ENCODE measurements at places on chromosomes 6 and 20.

DNA sequence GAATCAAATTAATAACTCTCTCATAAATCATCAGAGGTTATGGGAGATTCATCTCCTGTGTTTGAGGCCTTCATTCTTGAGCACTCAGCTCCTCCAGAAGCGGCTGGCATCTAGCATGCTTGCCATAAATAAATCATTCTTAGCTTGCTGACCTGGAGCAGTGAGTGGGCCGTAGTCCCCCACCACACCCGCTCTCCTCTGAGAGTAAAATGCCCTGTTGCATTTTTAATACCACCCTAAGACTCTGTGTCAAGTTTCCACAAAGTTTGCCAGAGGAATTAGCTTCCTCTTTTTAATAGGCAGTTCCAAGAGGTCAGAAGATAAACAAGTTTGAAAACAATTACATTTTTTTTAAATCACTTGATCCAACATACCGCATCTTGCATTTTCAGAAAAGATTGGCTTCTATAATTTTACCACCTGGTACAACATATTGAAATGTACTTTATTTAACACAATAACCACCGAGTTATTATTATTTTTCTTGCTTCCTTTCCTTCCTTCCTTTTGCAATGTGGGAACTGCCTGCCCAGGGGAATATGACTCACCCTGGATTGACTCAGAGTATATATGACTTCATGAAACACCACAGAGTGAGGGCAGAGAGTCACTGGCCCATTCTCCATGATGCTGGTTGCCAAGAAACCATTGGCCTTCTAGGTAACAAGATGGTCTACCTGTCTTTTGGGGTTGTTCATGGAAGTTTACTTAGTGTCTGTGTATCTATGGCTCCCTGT lies 29.4 kb upstream of the CLIC5 start:
- no peak for DNase-seq

DNA sequence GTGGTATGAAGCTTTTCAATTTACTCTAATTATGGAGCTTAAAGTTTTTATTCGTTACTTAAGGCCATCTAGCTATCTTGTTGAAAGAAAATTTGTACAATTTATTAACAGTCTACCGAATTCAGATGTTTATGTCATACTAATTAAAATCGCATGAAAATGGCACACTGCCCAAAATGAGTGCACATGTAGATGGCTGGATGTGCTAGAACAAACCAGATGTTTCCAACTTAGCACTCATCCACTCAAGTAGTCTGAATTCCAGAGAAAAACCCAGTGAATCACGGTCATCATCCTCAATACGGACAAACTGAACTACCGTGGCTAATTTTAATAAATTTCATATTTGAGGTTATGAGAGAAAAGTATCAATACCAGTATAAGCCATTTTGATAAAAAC lies 70.4 kb downstream of the COL12A1 start:
- no peak for DNase-seq

GRCh38 chr6:85127696-85128243 lies 322.1 kb upstream of the NT5E start:
- no peak for DNase-seq

DNA sequence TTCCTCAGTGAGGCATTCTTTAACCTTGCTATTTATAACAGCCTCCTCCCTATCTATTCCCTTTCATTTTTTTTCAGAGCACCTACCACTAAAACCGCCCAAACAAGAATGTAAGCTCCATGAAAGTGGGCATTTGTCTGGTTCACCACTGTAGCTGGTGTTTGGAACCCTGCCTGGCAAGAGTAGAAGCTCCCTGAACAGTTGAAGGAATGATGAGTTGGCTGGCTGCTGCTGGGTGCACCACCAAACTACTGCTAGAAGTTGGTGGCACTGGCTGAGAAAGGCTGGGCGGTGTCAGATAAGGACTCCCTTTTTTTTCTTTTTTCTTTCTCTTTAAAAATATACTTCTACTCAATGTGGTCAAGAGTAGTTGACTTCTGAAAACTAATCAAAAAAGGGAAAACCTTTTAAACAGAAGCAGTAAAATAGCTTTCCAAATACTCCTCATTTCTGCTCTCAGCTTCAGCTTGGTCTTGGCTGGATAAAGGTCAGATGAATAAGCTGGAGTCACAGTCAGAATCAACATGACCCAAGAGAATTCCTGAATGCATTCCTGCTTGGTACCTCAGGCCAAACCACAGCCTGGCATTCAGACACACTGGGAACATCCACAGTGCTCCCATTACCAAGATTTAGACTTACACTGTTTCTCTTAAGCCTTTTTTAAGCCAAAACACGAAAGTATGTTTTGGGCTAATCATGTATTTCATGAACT lies 38.0 kb downstream of the RTN4IP1 start:
- no peak for DNase-seq

GRCh38 chr6:101534821-101535220 lies 141.3 kb downstream of the GRIK2 start:
- no peak for DNase-seq

DNA sequence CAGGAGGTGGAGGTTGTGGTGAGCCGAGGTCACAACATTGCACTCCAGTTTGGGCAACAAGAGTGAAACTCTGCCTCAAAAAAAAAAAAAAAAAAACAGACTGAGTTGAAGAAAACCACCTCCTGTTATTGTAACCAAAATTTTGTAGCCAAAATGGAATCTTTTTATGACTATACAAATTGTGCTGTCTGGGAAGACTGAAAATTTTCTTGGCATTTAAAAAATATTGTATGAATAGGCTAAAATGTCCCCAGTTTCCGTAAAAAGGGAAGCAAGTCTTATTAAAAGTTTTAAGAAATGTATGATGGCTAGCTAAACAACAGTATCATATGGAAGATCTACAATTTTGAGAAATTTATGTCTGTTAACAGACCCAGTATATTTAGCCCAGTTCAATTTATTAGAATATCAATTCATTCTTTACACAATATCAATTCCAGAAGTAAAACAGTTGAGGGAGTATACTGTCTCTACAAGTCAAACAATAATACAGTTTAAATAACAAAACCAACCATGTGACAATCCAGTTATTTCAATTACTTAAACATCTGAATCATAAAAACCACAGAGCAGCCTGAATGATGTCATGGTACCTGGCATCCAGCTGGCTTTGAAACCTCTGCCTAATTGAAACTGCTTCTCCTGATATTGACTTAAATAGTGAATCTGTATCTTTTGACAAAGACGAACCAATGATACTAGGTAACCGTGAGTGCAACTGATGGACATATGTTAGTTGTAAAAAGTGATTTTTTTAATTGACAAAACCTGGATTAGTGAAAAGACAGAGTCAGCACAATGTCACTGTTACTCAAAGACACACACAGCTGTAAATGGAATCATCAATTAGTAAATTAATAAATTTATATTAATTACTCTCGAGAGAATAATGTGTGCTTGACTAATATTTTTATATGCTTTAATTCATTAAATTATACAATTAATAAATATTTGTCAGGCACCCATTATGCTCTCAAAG lies 166.6 kb upstream of the MARCKS start:
- DNase-seq: no peak

DNA sequence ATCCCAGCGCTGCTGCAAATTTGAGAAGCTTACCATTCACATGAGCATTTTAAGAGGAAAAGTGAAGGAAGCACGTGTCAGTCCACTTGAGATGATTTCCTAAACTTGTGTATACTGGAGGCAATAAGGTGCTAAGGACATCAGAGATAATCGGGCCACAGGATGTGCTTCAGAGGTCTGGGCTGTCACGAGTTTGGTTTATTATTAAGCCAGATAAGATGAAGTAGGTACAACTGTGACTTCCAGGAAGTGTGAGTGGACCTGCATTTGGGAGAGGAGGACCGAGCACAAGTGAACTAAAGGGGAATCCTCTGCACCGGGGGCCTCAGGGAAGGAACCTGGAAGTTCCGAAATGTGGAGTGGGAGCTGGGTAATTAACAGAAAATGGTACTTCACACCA lies 1.4 kb downstream of the SAMD5 start:
- DNase-seq: no peak

- no peak for DNase-seq
Observed at GRCh38 chr20:52971498-52972189, 514 bp upstream of the TSHZ2 start.

DNA sequence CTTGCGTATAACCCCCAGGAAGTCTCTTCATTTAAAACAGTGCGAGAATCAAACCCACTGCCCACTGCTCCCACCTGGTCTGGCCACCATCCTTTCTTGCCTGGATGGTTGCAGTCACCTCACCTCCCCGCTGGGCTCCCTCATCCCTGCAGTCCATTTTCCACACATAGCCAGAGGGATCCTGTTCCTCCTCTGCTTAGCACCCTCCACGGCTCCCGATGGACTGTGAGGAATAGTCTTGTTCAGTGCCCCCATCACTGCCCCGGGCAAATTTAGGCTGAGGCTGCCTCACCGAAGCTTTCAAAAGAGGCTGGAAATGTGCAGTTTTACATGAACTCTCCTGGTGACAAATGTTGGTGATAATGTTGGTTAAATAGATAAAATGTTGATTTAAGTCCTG lies 17.7 kb downstream of the KCNG1 start:
- no peak for DNase-seq

GRCh38 chr6:12001004-12001705 lies 11.0 kb upstream of the HIVEP1 start:
- no peak for DNase-seq

Data from activated naive CD8-positive, alpha-beta T cell treated with anti-CD3 and anti-CD28 coated beads, Interleukin-2, amount 50 U/mL, for 24 hours (primary cell).